ENCODE measurements at places on chromosomes 12 and 14.

- DNase-seq = peak; percentile 36
Observed at GRCh38 chr12:116559162-116559935, at the start of gene MAP1LC3B2. TSS of gene MAP1LC3B2 (plus strand) at chr12:116559381. CDS start at chr12:116575943, 16,562 bp downstream.

GRCh38 chr14:61925043-61925442, 162.8 kb downstream of the SNAPC1 start:
- no peak for DNase-seq

GRCh38 chr12:132071040-132071810, 72.9 kb downstream of the DDX51 start:
- no peak for DNase-seq

DNA sequence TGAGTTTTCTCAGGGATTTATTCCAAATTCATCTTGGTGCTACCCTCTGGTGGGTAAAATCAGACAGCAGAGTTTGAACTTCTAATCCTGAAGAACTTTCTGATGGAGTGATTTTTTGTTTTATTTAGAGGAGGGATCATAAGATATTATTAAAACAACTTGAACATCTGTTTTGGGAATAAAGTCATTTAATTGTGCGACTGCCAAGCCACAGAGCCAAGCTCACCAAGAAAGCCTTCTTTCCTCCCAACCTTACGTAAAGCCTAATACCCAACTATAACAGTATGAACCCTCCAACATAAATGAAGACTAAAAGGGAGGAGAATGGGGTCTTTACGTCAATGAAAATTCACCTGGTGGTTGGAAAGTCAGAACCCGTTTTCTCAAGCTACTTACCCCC, 205.5 kb upstream of the IGF1 start:
- DNase-seq = no peak

- DNase-seq = no peak
Observed at GRCh38 chr14:93381644-93382043, 34.7 kb downstream of the COX8C start.

DNA sequence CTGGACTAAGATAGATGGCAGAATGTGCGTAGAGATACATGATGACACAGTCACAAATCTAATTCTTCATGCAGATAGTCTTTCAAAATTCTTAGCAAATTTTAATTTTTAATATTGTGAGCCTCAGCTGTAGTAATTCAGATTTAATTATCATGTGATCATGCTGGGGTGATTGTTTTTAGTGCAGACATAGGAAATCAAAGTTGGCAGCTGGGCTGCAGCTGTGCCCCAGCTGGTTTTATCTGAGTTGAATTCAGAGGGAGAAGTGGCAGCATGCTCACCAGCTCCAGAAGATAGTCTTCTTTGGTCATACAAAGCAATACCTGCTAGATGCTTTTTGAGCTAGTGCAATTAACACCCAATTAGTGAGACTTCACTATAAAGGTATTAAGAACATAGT, 292.9 kb downstream of the RAD51B start:
- DNase-seq = no peak

- no peak for DNase-seq
Observed at GRCh38 chr14:42947991-42948390, 1341.3 kb downstream of the LRFN5 start.

GRCh38 chr14:81263777-81264410, 43.1 kb upstream of the GTF2A1 start:
- DNase-seq = no peak

DNA sequence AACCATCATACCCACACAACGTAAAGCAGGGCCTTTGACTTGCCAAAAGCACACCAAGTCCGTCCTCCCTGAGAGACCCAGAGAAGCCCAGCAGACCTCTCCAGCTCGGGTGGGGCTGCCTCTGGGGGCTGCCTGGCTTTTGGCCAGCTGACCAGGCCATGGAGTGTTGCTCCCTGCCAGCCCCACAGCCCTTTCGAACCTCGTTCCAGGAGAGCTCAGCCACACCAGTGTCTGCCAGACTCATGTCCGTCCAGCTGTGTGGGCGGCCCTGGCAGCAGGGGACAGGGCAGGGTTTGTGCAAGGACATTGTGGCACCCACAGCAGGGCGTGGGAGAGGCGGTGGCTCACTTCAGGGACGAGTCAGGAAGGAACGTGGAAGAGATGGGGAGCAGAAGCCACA, 22.6 kb upstream of the IRF2BPL start:
- no peak for DNase-seq

- DNase-seq = no peak
Observed at GRCh38 chr14:102901633-102902032, 20.8 kb upstream of the AMN start.

DNA sequence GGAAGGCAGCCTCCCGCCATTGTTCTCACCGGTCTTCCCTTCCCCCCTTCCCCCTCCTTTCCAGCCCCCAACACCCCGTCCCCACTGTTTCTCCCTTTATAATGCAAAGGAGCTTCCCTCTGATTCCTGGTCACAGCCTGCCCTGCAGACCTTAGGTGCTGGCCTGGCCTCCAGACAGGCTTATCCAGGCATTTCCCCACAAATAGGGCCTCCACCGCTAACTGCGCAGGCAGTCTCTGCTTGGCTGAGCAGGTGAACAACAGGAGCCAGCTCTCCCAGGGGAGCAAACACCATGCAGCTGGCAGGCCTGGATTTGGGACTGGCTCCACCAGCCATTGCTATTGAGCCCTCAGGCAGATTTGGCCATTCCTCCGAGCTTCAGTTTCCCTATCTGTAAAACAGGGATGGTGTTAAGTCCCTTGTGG, 46.0 kb downstream of the SMIM41 start:
- no peak for DNase-seq

GRCh38 chr12:88111074-88111652, 30.7 kb downstream of the CEP290 start:
- DNase-seq = no peak

- DNase-seq = no peak
Observed at GRCh38 chr12:78490861-78491260, 373.7 kb upstream of the SYT1 start.

GRCh38 chr12:127445581-127446139, 821.3 kb upstream of the TMEM132C start:
- no peak for DNase-seq
